ENCODE measurements at places on chromosomes 1 and 21. TPM values are rescaled to one million over a fixed set of nuclear protein-coding genes. Genes with fewer than 3 reads are reported as not detected.

S100A7A gene
- total RNA-seq = not detected

GBP3 gene
- total RNA-seq = 0.97 TPM

NBPF26 gene
- 5.8 TPM for total RNA-seq

CELF3 gene
- not detected for total RNA-seq
